ENCODE measurements at places on chromosomes 7 and 10. TPM values are rescaled to one million over a fixed set of nuclear protein-coding genes. Genes with fewer than 3 reads are reported as not detected.

DNA sequence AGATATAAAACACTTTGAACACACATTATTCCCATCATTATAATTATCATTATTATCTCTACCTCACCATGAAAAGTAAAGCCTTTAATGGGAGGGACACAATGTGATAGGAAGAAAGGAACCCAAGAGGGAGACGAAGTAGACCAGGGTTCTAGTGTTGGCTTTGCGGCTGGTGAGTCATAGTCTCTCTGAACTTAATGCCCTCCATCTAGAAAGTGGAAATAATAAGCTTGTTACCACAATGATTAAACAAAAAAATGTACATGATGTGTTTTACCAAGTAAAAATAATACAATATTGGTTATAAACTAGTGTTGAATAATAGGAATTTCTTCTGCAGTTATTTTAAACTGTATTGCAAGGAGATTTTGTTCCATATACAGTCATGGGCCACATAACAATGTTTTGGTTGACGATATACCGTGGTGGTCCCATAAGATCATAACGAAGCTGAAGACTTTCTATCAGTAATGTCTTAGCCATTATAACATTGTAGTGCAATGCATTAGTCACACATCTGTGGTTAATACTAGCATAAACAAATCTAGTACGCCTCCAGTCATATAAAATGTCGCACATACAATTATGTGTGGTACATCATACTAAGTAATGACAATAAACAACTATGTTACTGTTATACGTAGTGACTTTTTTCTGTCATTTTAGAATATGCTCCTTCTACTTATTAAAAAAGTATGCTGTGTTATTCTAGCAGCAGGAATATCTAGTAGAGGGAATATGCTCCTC, 450.6 kb upstream of the SORCS1 start:
- DNase-seq = no peak

DNA sequence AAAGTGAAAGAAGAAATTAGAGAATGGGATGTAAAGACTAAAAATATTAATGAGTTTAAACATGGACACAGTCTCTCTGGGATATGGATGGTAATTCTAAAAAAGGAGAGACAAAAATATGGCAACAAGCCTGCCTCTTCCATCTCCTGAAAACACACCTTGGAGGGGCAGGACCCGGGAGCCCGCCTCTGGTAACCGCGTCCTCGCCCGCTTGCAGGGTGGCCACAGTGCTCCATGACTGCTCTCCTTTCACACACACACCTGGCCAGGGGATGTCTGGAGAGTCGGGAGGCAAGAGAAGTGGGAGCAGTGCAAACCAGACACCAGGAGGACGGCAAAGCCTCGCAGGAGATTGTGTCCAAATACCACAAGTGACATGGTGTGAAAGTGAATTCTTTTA, 166.3 kb downstream of the ZMYND11 start:
- DNase-seq = no peak

DNA sequence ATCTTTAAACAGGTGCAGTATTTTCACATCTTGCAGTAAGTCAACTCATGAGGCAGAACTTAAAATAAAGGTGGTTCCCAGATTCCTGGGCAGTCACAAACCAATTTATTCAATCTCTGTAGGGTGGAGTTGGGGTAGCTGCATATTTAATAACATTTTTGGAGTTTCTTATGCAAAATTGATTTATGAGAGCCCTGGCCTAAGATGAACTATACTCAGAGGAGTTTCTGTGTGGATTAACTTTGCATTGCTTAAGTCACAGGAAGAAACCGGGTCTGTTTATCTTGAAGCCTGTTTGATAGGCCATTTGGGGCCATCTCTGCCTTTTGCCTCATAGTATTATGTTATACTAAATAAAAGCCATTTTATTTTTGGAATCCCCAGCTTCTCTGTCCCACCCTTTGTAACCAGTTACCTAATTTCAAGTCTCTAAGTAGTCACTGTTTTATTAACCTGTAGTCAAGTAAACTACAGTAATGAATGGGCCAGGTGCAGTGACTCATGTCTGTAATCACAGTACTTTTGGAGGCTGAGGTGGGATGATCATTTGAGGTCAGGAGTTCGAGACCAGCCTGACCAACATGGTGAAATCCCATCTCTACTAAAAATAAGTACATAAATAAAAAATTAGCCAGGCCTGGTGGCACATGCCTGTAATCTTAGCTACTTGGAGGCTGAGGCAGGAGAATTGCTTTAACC, 104.4 kb upstream of the FAM3C start:
- no peak for DNase-seq

DNA sequence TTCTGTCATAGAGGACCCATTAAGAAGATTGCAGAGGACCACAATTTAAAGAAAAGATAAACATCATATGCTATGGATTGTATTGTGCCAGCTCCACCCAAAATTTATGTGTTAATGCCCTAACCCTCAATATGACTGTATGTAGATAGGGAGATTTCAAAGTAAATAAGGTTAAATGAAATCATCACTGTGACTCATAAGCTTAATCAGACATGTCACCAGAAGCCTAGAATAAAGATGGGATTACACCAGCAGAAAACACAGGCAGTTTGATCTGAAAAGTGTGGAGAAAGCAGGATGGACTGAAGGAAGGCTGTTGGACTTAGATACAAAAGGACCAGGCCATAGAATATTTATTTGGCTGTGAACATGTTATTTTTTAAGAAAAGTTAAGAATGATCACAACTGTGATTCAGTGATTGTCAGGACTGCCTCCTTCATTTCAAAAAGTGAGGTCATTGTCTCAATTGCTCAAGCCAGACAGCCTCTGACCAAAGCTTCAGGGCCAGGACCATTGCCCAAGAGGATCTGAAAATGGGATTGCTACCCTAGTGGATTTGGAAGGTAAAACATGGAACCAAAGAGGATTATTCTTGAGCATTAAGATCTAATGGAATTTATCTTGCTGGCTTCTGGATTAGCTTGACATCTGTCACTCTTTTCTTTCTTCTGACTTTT, 270.8 kb upstream of the POM121L12 start:
- no peak for DNase-seq

- no peak for DNase-seq
These were observed 55.3 kb downstream of the CSGALNACT2 start for GRCh38 chr10:43193496-43194080.

DNA sequence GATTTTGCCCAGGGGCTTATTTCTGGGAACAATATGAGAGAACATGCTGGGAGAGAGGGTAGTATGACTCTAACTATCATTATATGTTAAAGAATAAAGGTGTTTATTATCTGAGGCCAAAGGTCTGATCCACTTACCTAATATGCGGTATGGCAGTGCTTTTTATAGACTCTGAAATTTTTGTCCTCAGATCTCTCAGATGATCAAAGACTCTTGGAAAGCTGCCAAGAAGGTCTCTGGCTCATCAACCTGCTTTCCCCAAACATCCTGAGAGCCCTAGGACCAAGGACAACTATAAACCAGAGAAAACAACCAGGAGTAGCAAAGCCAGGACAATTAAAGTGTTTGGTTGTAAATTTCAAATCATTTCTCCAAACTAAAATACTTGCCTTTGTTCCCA, 255.7 kb upstream of the LRRN3 start:
- DNase-seq = no peak

GRCh38 chr10:126917975-126918908, 13.0 kb downstream of the DOCK1 start:
- DNase-seq = peak; percentile 30

GRCh38 chr7:105403128-105403527, 14.4 kb upstream of the SRPK2 start:
- DNase-seq = no peak

GRCh38 chr10:76763376-76763775, 874.2 kb downstream of the KCNMA1 start:
- DNase-seq = no peak

- DNase-seq = no peak
These were observed 46.8 kb downstream of the PIK3AP1 start for GRCh38 chr10:96673318-96674099.

ZNF467 gene
- polyA plus RNA-seq = 4.6 TPM

CCDC186 gene
- polyA plus RNA-seq = 16.0 TPM

NME8 gene
- not detected for polyA plus RNA-seq
